Temporal lobe (tissue), 4 donors: ENCODE measurements at places on chromosomes 6 and 20. TPM values are rescaled to one million over a fixed set of nuclear protein-coding genes. Genes with fewer than 3 reads are reported as not detected.

The SERINC3 gene
- 57.8 TPM for total RNA-seq

The TFAP2A gene
- 0.25 TPM for total RNA-seq

The C6orf141 gene
- total RNA-seq, result 0.74 TPM

The MOXD1 gene
- total RNA-seq, result 30.5 TPM

The GHRH gene
- total RNA-seq, result not detected

The SLC4A11 gene
- total RNA-seq, result under 0.01 TPM

The CAPN11 gene
- 0.25 TPM for total RNA-seq

The CYP39A1 gene
- 3.0 TPM for total RNA-seq

The BPIFB4 gene
- total RNA-seq, result not detected

The TRAPPC3L gene
- total RNA-seq, result under 0.01 TPM

The NR2E1 gene
- total RNA-seq, result 10.8 TPM

The KIFC1 gene
- 1.7 TPM for total RNA-seq

The TRIM15 gene
- not detected for total RNA-seq

The HUS1B gene
- 0.74 TPM for total RNA-seq

The MYLK2 gene
- total RNA-seq, result 1.2 TPM

The TREM2 gene
- total RNA-seq, result 3.0 TPM

The TPD52L2 gene
- 22.6 TPM for total RNA-seq

The LRRC1 gene
- total RNA-seq, result 10.1 TPM

The XKR7 gene
- total RNA-seq, result 11.3 TPM

The PTCRA gene
- total RNA-seq, result not detected

The ZFAND3 gene
- total RNA-seq, result 25.3 TPM

The RALGAPB gene
- 43.5 TPM for total RNA-seq

The CLIC1 gene
- total RNA-seq, result 16.5 TPM

The CAP2 gene
- 32.0 TPM for total RNA-seq

The FOXP4 gene
- total RNA-seq, result 2.2 TPM

The CALHM4 gene
- not detected for total RNA-seq

The TNF gene
- total RNA-seq, result not detected

The PDYN gene
- 4.9 TPM for total RNA-seq

The ARFGEF3 gene
- 45.2 TPM for total RNA-seq

The SIRT5 gene
- 12.8 TPM for total RNA-seq

The ZNF318 gene
- total RNA-seq, result 15.0 TPM

The GTSF1L gene
- not detected for total RNA-seq

The MUCL3 gene
- total RNA-seq, result not detected

The C20orf204 gene
- total RNA-seq, result 1.2 TPM

The BMP2 gene
- total RNA-seq, result 6.1 TPM

The SSTR4 gene
- total RNA-seq, result not detected

The VNN1 gene
- not detected for total RNA-seq

The POU5F1 gene
- total RNA-seq, result not detected

The RAB5IF gene
- 23.6 TPM for total RNA-seq

The GRM1 gene
- total RNA-seq, result 12.8 TPM

The FNDC1 gene
- total RNA-seq, result 3.2 TPM

The ARHGAP18 gene
- total RNA-seq, result 5.7 TPM

The SIRPB2 gene
- 0.49 TPM for total RNA-seq

The CCM2L gene
- total RNA-seq, result 2.2 TPM

The GJA1 gene
- 53.6 TPM for total RNA-seq

The HCK gene
- total RNA-seq, result 2.5 TPM

The HDGFL1 gene
- under 0.01 TPM for total RNA-seq

The SRSF12 gene
- 27.5 TPM for total RNA-seq
